ENCODE measurements at places on chromosomes 7 and 10. TPM values are rescaled to one million over a fixed set of nuclear protein-coding genes. Genes with fewer than 3 reads are reported as not detected.

Gene MSS51
- 1.5 TPM for total RNA-seq

Gene AMPH
- 0.17 TPM for total RNA-seq

Gene AGR3
- total RNA-seq, result not detected

Gene NEBL
- total RNA-seq, result 3.3 TPM

Gene AHR
- total RNA-seq, result 214 TPM

Gene NKX1-2
- total RNA-seq, result not detected

Gene PARD3
- 154 TPM for total RNA-seq

Gene IMPDH1
- 40.1 TPM for total RNA-seq

Gene PNLIPRP3
- total RNA-seq, result not detected

Gene SPDYE1
- not detected for total RNA-seq

Gene RRP12
- total RNA-seq, result 29.2 TPM

GRCh38 chr10:68606918-68607317, 46.8 kb downstream of the TET1 start:
- DNase-seq, result no peak

- no peak for DNase-seq
These were observed 647.9 kb downstream of the CNTNAP2 start for GRCh38 chr7:146764458-146764857.

DNA sequence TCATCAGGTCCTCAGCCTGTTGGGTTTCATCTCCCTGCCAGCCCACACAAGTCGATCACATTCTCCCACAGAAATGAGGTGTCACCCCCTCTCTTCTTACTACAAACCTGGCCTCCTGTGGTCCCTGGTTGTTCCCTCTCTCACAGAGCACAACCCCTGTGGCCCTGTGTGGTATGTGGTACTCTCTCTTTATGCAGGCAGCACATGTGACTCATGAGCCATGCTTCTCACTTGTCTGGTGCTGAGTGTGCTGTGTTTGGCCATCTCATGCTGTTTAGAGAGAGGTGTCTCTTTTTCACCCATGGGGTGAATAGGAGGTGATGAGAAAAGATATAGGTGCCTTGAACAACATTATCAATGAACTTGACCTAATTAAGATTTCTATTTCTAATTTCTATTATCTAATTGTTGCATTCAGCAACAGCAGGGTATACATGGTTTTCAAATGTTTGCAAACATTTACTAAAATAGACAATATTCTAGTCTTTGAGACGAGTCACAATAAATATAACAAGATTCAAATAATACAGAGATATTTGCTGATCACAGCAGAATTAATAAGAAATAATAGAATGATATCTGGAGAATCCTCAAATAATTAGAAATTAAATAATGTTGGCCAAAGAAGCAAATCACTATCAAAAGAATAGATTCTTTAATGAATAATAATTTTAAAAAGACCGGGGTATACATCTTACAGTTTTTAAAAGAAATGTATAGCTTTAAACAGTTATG, 633.8 kb upstream of the IGFBP3 start:
- peak; percentile 79 for DNase-seq

- no peak for DNase-seq
These were observed 198.5 kb upstream of the NEBL start for GRCh38 chr10:21095494-21096055.

GRCh38 chr7:51312951-51313737, 3.5 kb downstream of the COBL start:
- DNase-seq, result no peak

DNA sequence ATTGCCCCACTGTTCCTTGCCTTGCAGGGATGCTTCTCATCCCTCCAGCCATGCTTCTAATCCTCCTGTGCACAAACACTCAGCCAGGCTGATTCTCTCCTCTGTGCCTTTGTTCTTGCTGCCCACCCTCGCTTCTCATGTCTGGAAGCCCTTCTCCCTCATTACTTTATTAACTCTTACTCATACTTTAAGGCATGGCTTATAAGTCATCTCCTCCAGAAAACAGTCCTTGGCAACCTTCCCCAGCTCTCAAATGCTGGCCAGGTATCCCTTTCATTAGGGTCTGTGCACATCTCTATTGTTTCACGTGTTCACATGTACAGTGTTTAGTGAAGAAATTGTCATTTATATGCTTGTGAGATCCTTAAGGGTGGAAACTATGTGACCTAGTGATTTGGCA, 62.9 kb downstream of the ITGB8 start:
- DNase-seq, result peak; percentile 49

DNA sequence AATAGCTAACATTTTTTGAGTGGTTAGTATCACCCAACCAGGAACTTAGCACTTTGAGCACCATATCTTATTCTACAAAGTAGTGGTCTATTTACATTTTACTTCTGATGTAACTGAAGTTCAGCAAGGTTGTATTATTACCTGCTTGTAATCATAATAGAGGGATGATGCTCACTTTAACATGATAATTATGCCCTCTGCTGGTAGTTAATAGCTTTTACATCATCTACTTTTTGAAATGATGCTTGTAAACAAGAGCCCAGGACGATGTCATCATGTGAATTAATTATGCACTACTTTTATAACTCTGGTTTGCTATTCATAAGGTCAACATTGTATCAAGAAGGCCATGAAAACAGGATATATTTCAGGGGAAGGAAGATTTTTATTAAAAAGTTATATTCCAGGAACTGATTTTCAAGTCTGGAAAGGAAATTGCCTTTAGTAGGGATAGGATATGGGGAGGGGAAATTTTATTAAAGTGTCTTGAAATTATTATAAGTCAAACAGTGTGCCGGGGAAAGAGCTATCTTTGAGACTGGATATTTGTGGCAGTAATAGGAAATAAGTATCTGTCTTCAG, 80.3 kb upstream of the SCIN start:
- peak; percentile 65 for DNase-seq

- peak; percentile 54 for DNase-seq
These were observed 205.8 kb upstream of the FRMD4A start for GRCh38 chr10:14536241-14537213.

DNA sequence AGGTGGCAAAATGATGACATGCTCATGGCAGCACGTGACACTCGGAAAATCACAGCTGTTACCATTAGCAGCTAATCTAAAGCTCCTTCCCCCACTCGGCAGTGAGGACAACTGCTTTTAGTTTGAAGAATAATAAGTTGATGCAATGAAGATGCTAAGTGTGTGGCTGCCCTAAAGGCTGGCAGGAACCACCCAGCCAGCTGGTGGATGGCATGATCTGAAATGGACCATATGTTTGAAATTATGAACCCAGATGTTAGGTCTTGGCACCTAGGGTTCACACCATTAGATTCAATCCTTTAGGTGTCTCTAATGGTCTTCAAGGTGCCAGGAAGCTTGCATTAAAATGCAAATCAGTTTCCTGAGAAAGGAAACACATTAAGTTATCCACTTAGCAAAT, 230.1 kb downstream of the WDR11 start:
- no peak for DNase-seq

- no peak for DNase-seq
These were observed 411 bp downstream of the AUTS2 start for GRCh38 chr7:69598487-69599285.

GRCh38 chr7:50393076-50393475, 57.1 kb downstream of the FIGNL1 start:
- no peak for DNase-seq

DNA sequence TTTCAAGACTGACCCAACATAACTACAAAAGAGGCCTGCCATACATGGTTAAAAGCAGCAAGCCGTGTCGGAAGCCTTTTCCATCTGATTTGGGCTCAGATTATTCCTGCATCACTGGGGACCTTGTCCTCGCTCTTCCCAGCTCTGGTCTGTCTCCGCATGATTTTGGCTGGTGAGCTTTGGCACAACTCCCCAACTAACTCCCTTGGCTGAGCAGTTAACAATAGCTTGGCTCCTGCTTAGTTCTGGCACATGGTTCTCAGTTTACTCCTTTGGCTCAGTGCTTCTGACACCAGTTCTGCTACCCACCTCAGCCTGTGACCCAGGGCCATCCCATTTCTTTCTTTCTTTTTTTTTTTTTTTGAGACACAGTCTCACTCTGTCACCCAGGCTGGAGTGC, 17.0 kb downstream of the AGK start:
- no peak for DNase-seq

GRCh38 chr7:40299097-40299496, 164.3 kb downstream of the SUGCT start:
- DNase-seq, result peak; percentile 100

- no peak for DNase-seq
These were observed 10.2 kb downstream of the GARS1 start for GRCh38 chr7:30604901-30605300.

GRCh38 chr10:123269675-123270074, 115.5 kb downstream of the BUB3 start:
- no peak for DNase-seq

GRCh38 chr7:68020102-68020501, 1023.5 kb downstream of the TYW1 start:
- no peak for DNase-seq

- DNase-seq, result peak; percentile 87
These were observed 182.7 kb upstream of the LYZL2 start for GRCh38 chr10:30812018-30812851.

- DNase-seq, result peak; percentile 30
These were observed 176.8 kb downstream of the PKD1L1 start for GRCh38 chr7:47771336-47771989.

Data from renal cortical epithelial cell (primary cell).